ENCODE measurements at places on chromosomes 1 and 21.

GRCh38 chr1:100928128-100928527, 32.2 kb downstream of the SLC30A7 start:
- DNase-seq = no peak

GRCh38 chr1:34002810-34003209, 138.9 kb downstream of the HMGB4 start:
- DNase-seq = no peak

DNA sequence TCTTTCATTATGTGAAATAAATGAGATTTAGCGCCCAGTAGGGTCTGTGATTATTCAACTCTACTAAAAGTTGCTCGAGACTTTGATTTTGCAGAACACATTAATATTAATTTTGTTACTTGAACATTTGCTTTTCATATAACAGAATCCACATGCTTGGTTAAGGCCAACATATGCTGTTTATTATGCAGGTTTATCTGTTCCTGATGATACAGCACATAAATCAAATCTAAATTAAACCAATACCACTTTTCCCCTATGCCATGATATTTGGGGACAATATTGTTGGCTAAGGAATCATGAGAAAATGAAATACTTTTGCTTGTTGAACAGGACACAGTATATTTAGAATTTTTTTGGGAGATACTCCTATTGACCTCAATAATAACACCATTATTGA, 291.1 kb downstream of the USP25 start:
- DNase-seq = no peak

- no peak for DNase-seq
These were observed 420.6 kb upstream of the DEPDC1 start for GRCh38 chr1:68917456-68917855.

GRCh38 chr1:165960881-165961280, 133.5 kb downstream of the UCK2 start:
- DNase-seq = no peak

DNA sequence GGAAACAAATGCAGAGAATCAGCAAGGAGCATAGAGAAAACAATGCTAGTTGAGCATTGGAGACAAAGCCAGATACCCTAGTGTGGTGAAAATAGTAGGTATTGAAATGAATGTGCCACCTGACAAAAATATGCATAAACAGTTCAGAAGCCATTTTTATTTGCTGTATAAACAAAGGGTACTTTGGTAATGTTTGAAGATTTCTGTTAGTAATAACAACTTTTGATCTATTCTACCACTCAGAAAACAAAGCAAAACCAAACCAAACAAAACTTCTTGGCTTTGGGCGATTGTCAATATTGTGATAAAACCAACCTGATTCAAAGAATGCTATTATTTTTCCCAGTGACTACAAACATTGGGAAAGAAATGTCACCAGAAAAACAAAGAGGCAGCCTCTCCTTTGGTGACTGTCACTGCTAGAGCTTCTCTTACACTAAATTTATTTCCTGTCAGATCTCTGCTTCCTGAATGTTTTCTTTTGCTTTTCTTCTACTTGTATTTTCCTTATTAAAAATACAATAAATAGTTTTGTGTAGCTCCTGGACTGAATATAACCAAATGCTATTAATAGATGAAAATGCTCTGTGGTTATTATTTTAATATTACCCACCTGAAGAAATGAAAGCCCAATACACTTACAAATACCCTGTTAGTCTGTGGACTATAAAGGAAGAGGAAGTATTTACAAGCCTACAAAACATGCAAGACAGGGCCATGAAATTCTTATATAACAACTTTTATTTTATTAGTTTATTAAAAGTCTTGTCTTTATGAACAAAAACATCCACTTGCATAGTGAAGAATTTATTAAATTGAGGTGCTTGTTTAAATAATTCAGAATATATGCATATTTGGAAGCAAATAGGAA, 5.7 kb downstream of the ATP6V1G3 start:
- DNase-seq = no peak

DNA sequence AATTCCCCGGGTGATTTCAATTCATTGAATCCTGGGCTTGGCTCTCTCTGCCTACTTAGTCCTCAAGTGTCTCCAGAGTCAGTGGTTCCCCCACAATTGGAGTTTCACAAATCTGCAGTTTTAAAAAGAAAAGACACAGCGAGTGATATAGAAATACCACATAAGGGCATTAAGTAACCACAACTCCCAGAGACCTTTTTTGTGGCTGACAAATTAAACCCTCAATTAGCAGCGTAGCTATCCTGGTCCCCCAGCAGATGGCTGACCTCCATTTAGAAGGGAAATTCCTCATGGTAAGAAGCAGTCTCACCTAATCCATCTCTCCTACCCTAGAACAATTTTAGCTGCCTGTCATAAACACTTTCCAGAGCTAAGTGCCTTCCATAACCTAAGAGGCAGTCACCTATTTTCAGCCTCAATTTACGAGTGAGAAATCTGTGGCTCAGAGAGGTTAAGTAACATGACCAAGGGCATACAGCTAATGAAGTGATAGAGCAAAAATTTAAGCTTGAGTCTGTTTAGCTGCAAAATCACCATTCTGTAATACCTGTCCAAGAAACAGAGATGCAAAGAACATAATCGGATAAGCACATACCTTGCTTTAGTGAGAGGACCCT, 56.0 kb upstream of the NBPF3 start:
- no peak for DNase-seq

DNA sequence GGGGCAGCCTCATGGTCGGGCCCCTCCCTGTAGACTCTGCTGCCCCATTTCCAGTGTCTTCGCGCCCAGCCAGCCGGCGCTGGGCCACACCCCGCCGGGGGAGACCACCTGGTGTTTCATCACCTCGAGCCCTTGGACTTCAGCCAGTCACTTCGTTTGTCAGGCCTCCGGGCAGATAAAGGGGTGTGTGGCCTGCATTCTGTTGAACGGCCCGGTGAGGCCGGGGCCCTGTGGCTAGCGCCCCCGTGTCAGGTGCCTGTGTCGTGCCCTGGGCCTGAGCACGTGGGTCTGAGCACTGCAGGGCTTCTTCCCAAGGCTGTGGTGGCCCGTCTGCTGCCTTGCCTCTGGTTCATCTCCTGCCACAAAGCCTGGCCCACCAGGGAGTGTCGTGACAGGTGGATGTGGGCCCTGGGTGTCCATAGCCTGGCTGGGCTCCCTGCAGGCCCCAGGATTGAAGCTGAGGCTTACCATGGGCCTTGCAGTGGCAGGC, 65.2 kb upstream of the DIP2A start:
- DNase-seq = no peak

- DNase-seq = no peak
These were observed 9.8 kb downstream of the CACYBP start for GRCh38 chr1:175009532-175009931.

DNA sequence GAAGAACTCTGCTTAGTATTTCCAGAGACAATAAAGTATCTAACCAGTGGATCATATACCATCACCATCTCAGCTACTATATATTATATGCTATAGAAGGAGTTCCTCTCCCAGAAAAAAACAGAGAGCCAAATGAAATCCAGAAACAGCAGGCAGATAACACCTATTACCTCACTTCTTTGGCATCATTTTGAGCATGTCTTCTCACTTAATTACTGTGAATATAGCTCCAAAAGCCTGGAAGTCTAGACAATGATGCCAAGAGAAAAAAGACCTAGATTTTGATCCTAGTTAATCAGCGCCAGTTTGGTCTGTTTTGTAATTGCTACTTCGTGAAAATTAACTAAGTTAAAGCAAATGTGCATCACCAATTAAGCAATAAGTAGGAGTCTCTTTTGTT, 131.3 kb downstream of the EIF4G3 start:
- DNase-seq = no peak

DNA sequence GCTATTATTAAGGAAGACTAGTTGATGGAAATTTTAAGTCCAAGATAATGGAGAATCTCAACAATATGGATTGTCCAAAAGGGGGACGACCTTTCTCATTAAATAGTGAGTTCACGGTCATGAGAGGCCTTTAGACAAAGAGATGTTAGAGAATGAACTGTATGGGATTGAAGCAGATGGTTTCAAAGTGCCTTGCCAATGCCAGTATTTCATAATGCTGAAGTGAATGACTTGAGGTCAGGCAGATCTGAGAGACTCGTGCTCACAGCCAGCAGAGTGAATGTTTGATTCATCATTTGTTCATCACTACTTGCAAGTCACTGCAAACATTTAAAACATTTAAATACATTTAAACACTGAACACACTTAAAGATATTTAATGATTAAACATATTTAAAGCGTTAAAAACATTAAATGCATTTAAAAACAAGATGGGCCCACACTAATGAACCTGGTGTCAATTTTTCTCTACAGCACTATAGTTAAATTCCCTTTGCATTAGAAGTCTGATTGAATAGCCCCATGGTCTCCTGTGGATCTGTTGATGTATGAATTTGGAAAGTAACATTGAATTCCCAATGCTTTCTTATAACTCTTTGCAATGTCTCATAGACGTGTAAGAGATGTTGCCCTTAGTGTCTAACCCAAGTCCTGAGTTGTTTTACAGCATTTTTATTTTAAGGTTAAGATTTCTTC, 80.7 kb downstream of the TGFB2 start:
- no peak for DNase-seq

DNA sequence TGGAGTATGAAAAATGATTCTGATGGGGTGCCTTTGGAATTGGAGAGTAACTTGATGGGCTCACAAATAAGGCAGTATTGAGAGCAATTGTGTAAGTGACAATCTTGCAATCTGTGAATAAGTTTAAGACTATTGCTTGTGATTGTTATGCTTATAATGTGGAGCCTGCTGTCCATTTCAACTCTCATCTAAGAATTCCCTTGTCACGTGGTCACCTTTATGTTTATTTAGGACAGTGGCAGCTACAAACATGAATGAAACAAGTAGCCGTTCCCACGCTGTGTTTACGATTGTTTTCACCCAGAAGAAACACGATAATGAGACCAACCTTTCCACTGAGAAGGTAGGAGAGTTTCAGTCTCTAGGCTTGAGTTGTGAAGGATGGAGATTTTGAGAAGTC, 57.6 kb downstream of the KIF1B start:
- no peak for DNase-seq

- no peak for DNase-seq
These were observed 27.3 kb upstream of the RCOR3 start for GRCh38 chr1:211231873-211232272.

GRCh38 chr1:6471086-6471969, 5.4 kb upstream of the TNFRSF25 start:
- DNase-seq = no peak

GRCh38 chr1:15757575-15758342, 836 bp upstream of the FBLIM1 start:
- no peak for DNase-seq

Data from HS-5 (cell line).